ENCODE measurements at places on chromosomes 1 and 21.
A peak's percentile ranks its signal among the peaks of the same experiment; 100 is the strongest.

DNA sequence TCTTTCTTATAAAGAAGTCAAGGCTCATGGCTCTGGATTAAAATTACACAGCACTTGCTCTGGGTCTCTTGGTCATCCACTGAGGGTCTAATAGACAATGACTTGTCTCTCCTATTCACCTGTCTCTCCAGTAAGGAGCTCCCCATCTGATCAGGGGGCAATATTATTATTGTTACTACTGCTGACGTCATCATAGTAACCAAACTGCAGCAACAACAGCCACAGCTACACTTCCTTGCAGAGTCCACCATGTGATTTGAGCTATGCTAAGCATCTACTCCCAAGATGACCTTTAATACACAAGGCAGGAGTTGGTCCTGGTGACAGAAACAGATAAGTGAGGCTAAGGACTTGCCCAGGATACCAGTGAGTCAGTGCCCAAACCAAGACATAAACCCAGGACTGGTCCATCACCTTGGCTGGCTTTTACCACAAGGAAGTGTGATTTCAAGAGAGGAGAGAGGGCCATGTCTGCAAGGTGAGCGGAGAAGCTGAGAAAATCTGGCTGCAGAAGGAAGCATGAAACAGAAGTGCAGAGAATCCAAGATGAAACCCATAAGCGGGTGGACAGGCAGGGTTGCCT is 602.5 kb downstream of the PTPRU start:
- no peak for DNase-seq

GRCh38 chr1:47886141-47886540 is 111.0 kb downstream of the TRABD2B start:
- DNase-seq, result no peak

DNA sequence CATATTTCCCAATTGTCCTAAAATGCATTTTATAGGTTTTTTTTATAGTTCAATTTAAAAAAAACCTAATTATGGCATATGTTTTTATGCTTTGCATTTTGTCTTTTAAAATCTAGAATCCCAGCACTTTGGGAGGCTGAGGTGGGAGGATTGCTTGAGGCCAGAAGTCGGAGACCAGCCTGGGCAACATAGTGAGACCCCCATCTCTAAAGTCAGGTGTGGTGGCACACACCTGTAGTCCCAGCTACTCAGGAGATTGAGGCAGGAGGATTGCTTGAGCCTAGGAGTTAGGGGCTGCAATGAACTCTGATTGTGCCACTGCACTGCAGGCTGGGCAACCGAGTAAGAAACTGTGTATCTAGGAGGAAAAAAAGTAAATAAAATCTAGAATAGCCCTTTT is 137.2 kb upstream of the POU3F1 start:
- no peak for DNase-seq

- no peak for DNase-seq
Measured at GRCh38 chr21:31318971-31319370, 25.1 kb downstream of the TIAM1 start.

GRCh38 chr1:35835398-35835797 is 27.6 kb downstream of the AGO4 start:
- no peak for DNase-seq

- DNase-seq, result no peak
Measured at GRCh38 chr1:204498981-204499380, 4.4 kb upstream of the PIK3C2B start.

GRCh38 chr1:22508329-22508728 is 55.0 kb upstream of the EPHA8 start:
- no peak for DNase-seq

DNA sequence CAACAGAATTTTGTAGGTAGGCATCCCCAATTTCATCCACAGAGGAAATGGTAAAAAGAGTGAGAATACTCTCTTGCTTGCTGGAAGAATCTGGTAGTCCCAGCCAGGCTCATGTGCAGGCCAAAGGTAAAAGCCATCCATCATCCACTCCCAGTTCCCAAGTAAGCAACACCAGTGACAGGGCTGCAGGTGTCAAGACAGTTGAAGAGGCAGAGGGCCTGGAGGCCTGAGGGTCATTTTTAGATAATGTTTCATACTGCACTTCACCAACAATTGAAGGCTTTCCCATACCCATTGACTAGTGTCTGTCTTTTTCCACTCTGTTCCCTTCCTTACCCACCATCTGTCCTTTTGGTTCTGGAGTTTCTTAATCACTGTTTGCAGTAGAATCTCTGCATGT is 141.7 kb upstream of the L1TD1 start:
- no peak for DNase-seq

DNA sequence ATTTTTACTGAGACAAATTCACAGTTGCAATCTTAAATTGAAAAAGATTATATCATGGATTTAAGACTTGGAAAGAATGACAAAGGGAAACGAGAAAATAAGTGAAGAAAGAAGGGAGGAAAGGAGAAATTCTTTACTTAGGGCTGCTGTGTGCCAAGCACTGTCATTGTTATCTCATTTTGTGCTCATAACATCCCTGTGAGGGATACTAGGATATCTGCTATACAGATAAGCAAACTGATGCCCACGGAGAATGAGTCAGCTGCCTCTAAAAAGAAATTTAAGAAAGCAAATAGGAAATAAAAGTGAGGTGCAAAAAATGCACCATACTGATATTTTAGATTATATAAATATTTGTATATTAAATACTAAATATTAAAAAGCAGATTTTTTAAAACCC is 183.6 kb upstream of the NR5A2 start:
- no peak for DNase-seq

GRCh38 chr1:92879316-92879968 is 47.6 kb downstream of the RPL5 start:
- no peak for DNase-seq

GRCh38 chr1:22777388-22778057 is 66.9 kb downstream of the EPHB2 start:
- DNase-seq, result no peak

- no peak for DNase-seq
Measured at GRCh38 chr1:153503766-153504165, 32.0 kb downstream of the S100A6 start.

GRCh38 chr1:204746838-204747442 is 61.4 kb upstream of the LRRN2 start:
- DNase-seq, result peak; percentile 24

- no peak for DNase-seq
Measured at GRCh38 chr1:162191396-162192305, 122.2 kb downstream of the NOS1AP start.

GRCh38 chr1:39105061-39105840 is 79.1 kb downstream of the NDUFS5 start:
- DNase-seq, result peak; percentile 55

DNA sequence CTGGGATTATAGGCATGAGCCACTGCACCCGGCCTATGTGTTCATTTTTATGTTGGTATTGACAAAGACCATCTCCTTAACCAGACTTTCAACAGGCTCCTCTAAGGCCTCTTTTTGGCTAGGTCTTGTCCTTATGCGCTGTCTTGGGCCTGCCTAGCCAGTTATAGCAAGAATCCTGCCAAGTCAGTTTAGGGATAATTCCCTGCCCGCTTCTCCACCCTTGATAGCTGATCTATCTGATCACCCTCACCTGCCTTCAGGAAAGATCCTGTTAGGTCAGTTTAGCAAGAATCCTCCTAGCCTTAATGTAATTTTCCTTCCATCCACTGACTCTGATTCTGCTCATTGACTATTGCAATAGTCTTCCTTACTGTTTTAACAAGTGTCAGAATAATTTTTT is 2.4 kb upstream of the B4GALT3 start:
- DNase-seq, result no peak

- no peak for DNase-seq
Measured at GRCh38 chr1:212916481-212917133, 33.7 kb upstream of the VASH2 start.

All from GM19239 (cell line).